ENCODE measurements at places on chromosomes 16 and 17. TPM values are rescaled to one million over a fixed set of nuclear protein-coding genes. Genes with fewer than 3 reads are reported as not detected.

NDE1 gene
- total RNA-seq = 72.5 TPM

GRCh38 chr17:4152471-4152870 is 9.5 kb downstream of the CYB5D2 start:
- H3K27ac ChIP-seq = no peak overlapping the region
- no peaks in the 10 kb centered on the region for H3K27me3 ChIP-seq
- DNase-seq = no peak
- H3K4me3 ChIP-seq = no peak overlapping the region
- no peaks in the 10 kb centered on the region for H3K36me3 ChIP-seq

GRCh38 chr17:72561266-72561665 is 440.4 kb downstream of the SOX9 start:
- no peaks in the 10 kb centered on the region for H3K27me3 ChIP-seq
- no peak for DNase-seq
- H3K27ac ChIP-seq = no peak overlapping the region
- H3K36me3 ChIP-seq = 0 out of 2 replicates have a peak, but pooled peaks cover 1% of the 10 kb centered on the region

GRCh38 chr17:6780886-6781285 is 4.9 kb downstream of the FBXO39 start:
- H3K27me3 ChIP-seq = 0 out of 3 replicates have a peak, but pooled peaks cover 9% of the 10 kb centered on the region
- no peak overlapping the region for H3K27ac ChIP-seq
- peaks cover 16% of the 10 kb centered on the region for H3K4me1 ChIP-seq

- no peaks in the 10 kb centered on the region for H3K27me3 ChIP-seq
- H3K4me3 ChIP-seq = no peak overlapping the region
- no peak overlapping the region for H3K27ac ChIP-seq
- H3K36me3 ChIP-seq = no peaks in the 10 kb centered on the region
- peaks cover 77% of the 10 kb centered on the region for H3K4me1 ChIP-seq
Observed at GRCh38 chr17:28485049-28485448, 11.6 kb downstream of the SLC13A2 start.

- H3K27ac ChIP-seq = no peak overlapping the region
- no peaks in the 10 kb centered on the region for H3K4me1 ChIP-seq
- no peaks in the 10 kb centered on the region for H3K27me3 ChIP-seq
- H3K4me3 ChIP-seq = no peak overlapping the region
Observed at GRCh38 chr16:78362524-78363135, 263.2 kb downstream of the WWOX start.

GRCh38 chr16:4700380-4700996 is 7.1 kb downstream of the NUDT16L1 start:
- no peak overlapping the region for H3K4me3 ChIP-seq
- no peak overlapping the region for H3K27ac ChIP-seq
- no peaks in the 10 kb centered on the region for H3K27me3 ChIP-seq
- peaks cover 34% of the 10 kb centered on the region for H3K4me1 ChIP-seq
- DNase-seq = no peak

GRCh38 chr17:55722016-55722736 is 488 bp downstream of the TMEM100 start:
- no peaks in the 10 kb centered on the region for H3K27me3 ChIP-seq
- no peak overlapping the region for H3K27ac ChIP-seq
- H3K4me3 ChIP-seq = no peak overlapping the region
- H3K36me3 ChIP-seq = no peaks in the 10 kb centered on the region
- DNase-seq = no peak

DNA sequence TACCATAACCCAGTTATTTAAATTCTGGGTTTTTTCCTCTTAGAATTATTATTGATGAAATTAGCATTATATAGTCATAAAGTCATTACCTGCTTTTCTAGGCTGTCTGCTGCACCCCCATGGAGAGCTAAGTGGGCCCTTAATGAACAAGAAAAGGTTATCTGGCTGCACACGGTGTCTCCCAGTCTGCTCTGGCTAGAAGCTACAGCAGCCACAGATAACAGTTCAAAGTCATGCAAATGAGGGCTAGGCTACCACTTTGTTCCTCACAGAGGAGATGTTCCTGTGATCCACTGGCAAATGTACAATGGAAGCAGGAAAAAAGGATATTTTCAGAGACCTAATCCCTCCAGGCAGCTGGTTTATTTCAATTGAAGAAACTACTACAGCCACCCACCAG is 112.1 kb downstream of the SNX11 start:
- H3K4me1 ChIP-seq = no peaks in the 10 kb centered on the region
- DNase-seq = no peak
- H3K27me3 ChIP-seq = peaks cover 12% of the 10 kb centered on the region
- no peak overlapping the region for H3K4me3 ChIP-seq
- no peak overlapping the region for H3K27ac ChIP-seq

- H3K4me3 ChIP-seq = no peak overlapping the region
- H3K27me3 ChIP-seq = no peaks in the 10 kb centered on the region
- no peak overlapping the region for H3K27ac ChIP-seq
- H3K4me1 ChIP-seq = peaks cover 35% of the 10 kb centered on the region
- DNase-seq = no peak
Observed at GRCh38 chr16:56870276-56870888, 5.4 kb downstream of the SLC12A3 start.

PCGF2 gene
- 11.6 TPM for total RNA-seq

All from HepG2 (cell line).